ENCODE measurements at places on chromosomes 2 and 18.

- no peak for ATAC-seq
Observed at GRCh38 chr2:121319941-121320340, 34.9 kb upstream of the TFCP2L1 start.

GRCh38 chr18:49486606-49486952, 455 bp downstream of the C18orf32 start:
- ATAC-seq = no peak

GRCh38 chr2:85775406-85776381, 21.9 kb downstream of the ATOH8 start:
- no peak for ATAC-seq

DNA sequence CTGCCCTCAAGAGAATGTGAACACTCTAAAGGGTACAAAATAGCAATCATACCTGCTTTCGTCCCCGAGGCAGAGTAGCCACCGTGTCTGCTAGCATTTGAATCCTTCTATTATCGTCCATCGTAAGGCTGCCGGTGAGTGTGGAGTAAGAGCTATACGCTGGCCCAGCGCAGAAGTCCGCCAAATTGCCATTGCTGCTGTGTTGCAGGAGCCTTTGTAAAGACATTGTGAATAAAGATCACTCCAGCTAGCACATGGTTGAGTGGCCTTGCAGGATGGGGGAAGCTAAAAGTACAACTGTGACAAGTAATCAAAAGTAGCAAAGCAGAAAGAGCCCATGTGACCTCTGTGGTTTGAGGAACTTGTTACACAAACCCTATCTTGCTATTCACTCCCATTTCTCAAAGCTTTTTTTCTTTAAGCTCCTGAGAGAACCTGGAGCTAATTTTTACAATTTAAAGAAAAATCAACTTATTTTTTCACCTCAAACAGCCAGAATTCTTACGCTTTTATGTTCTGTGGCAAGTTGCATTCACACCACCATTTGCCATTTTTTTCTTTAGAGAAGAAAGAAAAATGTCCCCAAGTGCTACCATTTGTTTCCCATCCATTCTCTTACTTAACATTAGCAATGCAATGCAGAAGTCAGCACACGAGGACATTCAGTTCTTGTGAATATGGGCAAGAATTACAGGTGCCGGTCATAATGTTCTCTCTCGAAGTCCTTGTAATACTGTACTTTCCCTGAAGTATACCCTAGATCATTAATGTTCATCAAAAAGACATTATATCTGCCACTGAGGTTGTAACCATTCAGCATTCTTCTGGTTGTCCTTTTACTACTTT, at the start of gene CYTIP:
Gene CYTIP, minus strand, starts transcription at position 295 of the 846 bp plus-strand sequence. Its CDS starts 69 bp downstream, at position 226.
- ATAC-seq = peak; percentile 77

DNA sequence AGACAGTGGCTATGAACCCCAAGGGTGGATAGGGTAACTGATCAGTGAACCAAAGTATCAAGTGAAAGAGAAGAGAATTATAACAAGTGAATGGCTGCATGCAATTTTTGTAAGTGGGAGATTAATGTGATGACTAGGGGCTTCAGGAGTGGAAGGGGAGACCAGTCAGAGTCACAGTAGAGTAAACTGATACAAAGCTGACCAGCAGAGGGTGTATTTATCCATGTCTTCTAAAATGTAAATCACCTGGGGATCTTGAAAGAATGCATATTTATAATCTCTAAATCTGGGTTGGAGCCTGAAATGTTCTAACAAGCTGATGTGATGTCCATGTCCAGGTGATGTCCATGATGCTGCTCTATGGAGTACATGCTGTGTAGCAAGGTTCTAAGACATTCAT, 1351.3 kb upstream of the CHAC2 start:
- ATAC-seq = no peak

DNA sequence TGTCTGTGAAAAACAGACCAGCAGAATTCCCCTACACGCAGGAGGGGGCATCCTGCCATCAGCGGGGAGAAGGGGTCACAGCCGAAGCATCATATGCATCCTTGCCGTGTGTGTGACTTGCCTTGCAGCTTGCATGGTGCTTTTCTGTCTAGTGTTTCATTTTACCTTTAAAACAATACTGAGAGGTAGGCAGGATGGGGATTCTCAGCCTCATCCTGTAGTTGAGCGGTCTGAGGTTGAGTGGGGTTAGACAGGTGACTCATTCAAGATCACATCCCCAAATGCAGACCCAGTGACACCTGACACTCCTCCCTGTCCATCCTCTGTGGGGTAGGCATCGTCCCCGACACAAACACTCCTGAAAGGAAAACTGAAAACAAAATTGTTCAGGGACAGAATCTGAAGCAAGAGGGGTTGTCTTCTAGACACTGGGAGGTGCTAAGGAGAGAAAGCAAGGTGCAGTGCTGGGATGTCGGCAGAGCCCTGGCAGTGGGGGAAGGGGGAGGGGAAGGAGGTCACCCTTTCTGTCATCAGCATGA, 7.9 kb downstream of the ARL4C start:
- ATAC-seq = peak; percentile 87

DNA sequence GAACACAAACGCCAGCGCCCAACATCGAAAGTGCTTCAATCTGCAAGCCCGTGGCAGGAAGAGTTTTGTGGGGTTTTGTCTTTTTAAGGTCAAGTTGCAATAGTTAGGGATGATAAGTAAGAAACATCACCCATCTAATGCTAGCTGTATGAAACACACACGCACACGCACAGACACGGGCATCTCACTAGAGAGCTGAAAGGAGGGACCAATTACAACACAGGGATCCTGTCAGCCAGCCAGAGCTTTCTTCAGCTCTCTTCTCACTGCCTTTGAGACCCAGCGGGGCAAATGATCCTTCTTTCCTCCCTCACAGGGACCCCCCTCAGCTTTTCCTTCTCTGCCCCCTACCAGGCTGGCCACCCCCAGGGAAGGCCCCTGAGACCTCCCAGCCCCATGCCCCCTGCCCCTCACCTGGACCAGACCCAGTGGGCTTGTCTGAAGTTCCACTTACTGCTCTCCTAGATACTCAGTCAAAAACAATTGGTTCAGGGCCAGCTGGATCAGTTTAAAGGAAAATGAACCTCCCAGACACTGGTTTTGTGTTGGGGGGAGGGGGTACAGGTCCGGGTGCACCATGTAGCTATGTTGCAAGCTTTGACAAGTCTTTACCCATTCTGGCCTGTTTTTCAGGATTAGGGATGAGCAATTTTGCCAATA, 17.9 kb downstream of the CYP26B1 start:
- no peak for ATAC-seq

- ATAC-seq = peak; percentile 79
Observed at GRCh38 chr2:25483607-25484266, 142.0 kb upstream of the DNMT3A start.

DNA sequence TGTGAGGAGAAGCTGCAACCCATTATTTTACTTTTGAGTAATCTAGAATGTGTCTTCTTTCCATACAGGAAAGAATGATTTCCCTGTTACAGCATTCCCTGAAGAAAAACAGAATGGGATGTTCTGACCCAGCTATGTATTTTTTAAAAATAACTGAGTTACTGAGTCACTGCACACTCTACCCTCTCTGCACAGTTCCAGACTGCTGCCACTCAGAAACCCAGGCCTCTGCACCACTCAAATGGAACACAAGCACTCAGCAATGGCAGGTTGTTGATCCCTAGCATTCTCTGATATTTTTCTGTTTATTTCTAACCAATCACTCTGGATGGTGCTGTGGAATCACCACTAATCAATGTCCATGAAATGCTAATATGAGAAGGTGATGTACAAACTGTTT, 1300.0 kb upstream of the FAM98A start:
- no peak for ATAC-seq

DNA sequence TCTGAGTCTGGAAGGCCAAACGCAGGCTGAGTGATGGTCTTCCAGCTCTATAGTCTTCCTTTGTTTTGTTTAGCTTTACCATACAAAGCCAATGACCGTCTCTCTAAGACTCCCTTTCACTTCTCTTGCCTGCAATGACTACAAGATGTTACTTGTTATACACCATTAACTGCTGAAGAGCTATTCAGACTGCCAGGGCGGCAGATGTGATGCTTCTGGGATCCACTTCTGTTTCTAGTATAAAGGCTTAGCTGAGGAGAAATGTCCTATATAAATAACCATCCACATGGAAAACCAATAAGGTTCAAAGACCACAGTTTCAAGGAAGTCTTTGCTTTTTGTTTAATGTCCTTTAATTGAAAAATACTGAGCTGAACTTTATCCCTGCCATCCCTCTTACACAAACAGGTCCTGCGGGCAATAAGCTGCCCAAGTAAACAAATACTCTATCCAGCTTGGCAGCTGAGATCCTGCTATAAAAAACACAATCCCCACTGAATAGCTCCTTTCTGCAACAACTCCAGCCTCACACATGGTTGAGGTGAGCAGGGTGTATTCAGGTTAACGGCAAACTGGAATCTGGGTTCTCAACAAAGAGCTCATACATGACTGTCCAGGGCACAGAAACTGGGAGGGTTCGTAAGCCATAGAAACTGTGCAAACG, 124.6 kb downstream of the VIT start:
- ATAC-seq = no peak

DNA sequence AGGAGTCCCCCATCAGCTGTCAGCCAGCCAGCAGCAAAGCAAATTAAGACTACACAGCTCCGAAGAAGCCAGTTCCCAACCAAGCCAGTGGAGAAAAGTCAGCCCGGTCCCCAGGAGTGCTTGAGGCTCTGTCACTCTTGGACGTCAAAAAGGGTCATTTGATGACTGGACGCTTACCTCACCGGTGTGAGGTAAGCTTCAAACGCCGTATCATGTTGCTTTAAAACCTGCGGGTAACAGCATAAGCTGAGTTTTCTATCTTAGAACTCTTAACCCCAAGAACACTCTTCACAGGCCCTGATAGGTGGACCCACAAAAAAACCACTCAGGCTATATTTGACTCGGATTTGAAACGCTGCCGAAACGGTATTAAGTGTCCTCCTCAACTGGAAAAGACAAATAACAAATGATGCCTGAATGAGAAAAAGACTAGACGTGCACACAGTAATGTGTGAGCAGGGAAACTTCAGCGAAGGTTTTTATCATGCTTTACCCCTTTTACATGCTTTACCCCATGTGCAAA, 682 bp upstream of the LNPK start:
- ATAC-seq = peak; percentile 1

DNA sequence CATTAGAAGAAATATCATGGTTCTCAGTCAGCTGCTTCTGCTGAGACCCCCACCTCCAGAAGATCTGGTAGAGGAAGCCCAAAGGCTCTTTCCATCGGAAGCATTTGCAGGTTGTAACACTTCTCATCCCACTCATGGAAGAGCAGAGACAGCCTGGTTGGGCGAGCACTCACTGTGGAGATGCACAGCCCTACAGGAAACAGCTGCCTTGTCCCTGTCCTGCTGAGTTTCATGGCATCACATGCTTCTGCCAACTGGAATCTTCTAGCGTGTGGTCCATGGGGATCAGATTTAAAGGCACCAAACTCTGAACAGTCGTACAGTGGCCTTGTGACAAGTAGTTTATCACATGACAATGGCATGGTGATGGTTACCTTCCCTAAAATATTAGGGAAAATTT, 36.3 kb upstream of the ACKR3 start:
- no peak for ATAC-seq

- ATAC-seq = no peak
Observed at GRCh38 chr2:128809880-128810279, 491.2 kb upstream of the HS6ST1 start.

- no peak for ATAC-seq
Observed at GRCh38 chr2:42223067-42223854, 54.1 kb downstream of the EML4 start.

DNA sequence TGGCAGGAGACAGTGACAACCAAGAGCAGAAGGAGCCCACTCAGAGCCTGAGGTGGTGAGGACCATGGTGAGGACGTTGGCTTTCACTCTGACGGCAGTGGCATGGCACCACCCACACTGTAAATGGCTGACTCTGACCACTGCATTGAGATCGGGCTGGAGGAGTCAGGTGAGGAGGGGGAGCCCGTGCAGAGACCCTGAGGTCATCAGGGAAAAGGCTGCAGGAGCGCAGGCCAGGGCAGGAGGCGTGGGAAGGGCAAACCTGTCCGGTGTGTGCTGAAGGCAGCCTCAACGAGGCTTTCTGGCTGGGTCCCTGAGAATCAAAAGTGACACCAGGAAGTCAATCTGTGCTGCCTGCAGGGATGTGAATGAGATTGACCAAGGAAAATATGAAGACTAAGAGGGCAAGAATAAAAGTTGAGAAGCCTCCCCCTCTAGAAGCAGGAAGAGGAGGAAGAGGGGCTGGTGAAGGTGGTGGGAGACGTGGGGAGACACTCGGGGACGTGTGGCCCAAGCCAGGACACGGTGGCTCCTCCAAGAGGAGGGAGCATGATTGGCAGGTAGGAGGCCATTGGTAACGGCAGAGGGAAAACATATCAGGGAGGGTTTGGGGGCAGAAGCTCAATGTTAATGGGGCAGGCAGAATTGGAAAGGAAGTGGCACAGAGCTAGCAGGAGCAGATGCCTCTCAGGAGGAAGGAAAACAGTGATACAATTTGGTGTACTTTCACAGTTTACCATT, 2.0 kb upstream of the OR6B3 start:
- no peak for ATAC-seq

DNA sequence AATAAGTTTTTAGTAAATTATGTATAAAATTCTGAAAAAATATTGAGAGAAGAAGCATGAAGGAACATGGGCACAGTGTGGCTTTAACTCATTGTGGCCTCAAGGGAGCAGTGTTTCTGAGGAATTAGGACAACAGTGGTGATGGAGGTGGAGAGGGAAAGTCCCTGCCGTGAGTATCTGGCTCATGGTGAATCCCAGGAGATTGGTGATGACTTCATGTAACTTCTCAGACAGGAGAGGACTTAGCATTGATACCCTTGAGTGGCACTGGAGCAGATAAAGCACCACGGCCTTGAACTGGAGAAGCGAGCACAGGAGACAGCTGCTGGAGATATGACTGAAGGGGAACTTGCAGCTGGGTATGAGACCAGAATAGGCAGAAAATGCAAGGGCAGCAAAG, 35.0 kb upstream of the LRP1B start:
- ATAC-seq = peak; percentile 92

DNA sequence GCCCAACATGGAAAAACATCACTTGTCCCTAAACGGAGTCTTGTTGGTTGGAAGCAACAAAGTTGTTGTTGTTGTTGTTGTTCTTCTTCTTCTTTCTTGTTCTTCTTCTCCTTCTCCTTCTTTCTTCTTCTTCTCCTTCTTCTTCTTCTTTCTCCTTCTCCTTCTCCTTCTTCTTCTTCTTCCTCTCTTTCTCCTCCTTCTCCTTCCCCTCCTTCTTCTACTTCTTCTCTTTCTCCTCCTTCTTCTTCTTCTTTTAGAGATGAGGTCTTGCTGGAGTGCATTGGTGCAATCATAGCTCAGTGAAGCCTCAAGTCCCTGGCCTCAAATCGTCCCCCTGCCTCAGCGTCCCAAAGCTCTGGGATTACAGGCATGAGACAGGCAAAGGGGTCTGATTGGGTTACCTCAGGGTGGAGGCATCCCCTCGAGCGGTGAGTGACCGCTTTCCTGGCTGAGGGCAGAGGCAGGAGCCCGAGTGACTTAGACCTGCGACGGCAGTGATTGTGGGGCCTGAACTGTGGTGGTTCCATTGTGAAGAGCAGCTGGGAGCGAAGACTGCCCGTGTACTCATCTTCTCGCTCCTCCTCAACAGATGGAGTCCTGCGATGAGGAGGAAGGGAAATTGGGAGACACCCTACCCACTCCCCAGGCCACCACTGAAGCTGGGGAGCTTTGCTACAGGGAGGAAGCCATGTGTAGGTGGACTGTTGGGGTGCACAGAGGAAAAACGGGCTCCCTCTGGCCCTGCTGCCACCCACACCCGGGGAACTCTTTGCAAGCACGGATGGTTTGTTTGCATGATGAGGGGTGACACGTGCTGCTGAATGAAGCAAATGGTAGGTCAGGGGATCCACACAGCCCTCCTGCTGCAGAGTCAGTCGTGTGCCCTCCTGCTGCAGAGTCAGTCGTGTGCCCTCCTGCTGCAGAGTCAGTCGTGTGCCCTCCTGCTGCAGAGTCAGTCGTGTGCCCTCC, 7.0 kb upstream of the PER2 start:
- ATAC-seq = no peak
